ENCODE measurements at places on chromosomes 4 and X.

GRCh38 chr4:173301518-173302201 is 32.5 kb downstream of the HMGB2 start:
- DNase-seq: no peak

GRCh38 chrX:48800574-48801279 is 1.1 kb upstream of the HDAC6 start:
- no peak for DNase-seq

GRCh38 chr4:148330724-148331123 is 111.5 kb downstream of the NR3C2 start:
- no peak for DNase-seq

- no peak for DNase-seq
These were observed 36.1 kb downstream of the HERC6 start for GRCh38 chr4:88414755-88415154.

GRCh38 chr4:178090640-178091411 is 648.6 kb upstream of the AGA start:
- no peak for DNase-seq

- DNase-seq: no peak
These were observed 905 bp upstream of the GALNTL6 start for GRCh38 chr4:171812333-171812664.

DNA sequence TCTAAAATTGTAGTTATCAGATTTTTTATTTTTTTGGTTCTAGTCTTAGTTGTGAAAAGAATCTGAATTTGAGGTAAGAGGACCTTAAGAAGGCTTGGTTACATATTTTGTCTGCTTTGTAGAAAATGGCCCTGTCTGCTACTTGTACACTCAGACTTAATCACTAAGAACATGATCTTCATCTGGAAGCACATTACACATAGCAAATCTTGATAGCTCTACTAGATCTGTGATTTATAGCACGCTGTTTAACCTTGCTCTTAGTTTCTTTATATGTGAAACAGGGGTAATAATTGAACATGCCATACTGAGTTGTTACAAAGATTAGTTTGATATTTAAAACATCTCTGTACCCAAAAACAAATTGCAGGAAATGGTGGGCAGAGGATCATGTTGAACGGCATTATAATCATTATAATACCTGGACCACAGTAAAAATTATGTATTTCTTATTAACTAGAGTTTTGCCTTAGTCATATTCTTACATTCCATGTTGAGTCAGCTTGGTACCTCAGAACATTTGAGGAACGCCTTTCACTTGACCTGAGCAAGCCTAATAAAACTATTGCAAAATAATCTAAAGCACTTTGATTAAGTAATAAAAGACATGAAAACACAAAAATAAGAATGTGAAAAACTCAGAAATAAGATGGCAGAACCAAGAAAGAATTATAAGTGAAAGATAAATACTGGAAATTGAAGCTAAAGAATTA is 738.0 kb upstream of the AADAT start:
- DNase-seq: no peak
